ENCODE measurements at places on chromosomes 5 and 9. TPM values are rescaled to one million over a fixed set of nuclear protein-coding genes. Genes with fewer than 3 reads are reported as not detected.

Gene PLCXD3
- polyA plus RNA-seq: not detected

Gene SV2C
- polyA plus RNA-seq: not detected

Gene CARD9
- polyA plus RNA-seq: not detected

Gene CCNJL
- 16.3 TPM for polyA plus RNA-seq

Gene PIP5K1B
- polyA plus RNA-seq: not detected

Gene S1PR3
- not detected for polyA plus RNA-seq

DNA sequence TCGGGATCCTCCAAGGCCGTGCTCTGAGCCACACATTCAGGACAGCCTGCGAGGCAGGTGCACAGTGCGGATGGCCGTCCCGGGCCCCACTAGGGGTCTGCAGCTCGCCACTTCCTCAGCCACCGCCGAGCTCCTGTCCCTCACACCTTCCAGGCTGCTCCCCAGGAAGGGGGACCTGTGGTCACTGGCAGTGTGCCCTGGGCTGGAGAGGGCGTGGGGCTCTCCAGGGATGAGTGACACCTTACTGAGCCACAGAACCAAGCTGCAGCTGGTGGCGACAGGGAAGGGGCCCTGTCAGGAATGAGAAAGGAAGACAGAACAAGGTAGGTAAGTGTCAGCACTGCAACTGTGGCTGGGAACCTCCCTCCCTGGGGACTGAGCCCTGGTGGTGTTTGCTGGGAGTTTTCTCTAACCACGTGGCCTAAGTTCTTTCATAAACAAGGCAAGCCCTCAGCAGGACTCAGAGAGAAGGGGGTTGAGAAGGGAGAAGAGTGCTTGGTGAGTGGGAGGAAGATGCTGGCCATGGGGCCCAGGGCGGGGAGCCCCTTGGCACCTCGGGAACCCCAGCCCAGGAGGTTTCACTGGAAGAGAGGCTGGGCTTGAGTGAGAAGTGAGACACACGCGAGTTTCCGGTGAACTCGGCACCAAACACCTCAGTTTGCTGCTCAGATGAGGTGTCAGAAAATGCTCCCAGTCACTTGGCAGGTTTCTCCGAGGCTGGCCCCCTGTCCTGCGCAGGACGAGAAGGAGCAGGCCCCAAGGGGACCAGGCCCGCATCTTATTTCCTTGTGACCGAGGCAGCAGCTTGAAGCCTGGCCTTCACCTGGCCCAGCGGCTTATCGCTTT is 5.2 kb downstream of the IL13 start:
- peak; percentile 60 for DNase-seq
- H3K27me3 ChIP-seq: peaks cover 3% of the 10 kb centered on the region
- H3K4me3 ChIP-seq: no peak overlapping the region
- H3K4me1 ChIP-seq: peaks cover 8% of the 10 kb centered on the region
- no peaks in the 10 kb centered on the region for H3K36me3 ChIP-seq

DNA sequence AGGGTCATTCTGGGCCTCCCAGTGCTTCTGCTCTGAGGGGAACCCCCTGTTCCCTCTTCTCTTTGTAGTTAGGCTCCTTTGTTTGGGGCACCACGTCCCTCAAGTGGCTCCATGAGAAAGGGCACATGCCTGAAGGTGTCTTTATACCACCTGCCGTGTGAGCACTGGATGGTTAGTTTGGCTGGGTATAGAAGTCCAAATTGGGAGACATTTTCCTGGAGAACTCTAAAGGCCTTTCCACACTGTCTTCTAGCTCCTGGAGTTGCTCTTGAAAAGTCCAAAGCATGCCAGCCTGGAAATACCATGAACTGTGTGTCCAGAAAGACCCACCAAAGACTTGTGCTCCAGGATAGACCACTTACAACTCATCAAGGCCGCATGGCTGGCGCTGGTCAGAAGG is 11.1 kb upstream of the CCDC187 start:
- no peak for DNase-seq
- H3K4me1 ChIP-seq: peaks cover 31% of the 10 kb centered on the region
- H3K36me3 ChIP-seq: peaks cover 6% of the 10 kb centered on the region

DNA sequence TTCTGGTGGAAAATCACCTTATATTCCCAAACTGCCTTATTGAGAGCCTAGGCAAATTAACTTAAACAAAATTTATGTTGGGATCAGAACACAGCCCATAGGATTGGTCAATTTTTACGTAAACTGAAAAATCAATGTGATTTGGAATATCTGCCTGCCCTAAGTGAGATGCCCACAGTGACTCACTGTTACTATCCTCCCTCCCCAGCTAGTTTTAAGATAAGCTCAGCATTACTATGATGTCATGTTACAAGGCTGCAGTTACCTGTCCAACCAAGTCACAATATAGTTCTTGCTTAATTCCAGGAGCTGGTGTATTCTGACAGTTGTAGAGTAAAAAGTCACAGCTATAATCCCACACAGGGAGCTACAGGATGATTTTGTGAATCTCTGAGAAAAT is 23.1 kb downstream of the SKP1 start:
- H3K27me3 ChIP-seq: peaks cover 3% of the 10 kb centered on the region
- H3K27ac ChIP-seq: no peak overlapping the region
- H3K4me3 ChIP-seq: no peak overlapping the region
- no peak for DNase-seq

- H3K36me3 ChIP-seq: no peaks in the 10 kb centered on the region
- peaks cover 82% of the 10 kb centered on the region for H3K4me1 ChIP-seq
- no peaks in the 10 kb centered on the region for H3K27me3 ChIP-seq
These were observed 109.4 kb downstream of the CDC42SE2 start for GRCh38 chr5:131373265-131373664.

DNA sequence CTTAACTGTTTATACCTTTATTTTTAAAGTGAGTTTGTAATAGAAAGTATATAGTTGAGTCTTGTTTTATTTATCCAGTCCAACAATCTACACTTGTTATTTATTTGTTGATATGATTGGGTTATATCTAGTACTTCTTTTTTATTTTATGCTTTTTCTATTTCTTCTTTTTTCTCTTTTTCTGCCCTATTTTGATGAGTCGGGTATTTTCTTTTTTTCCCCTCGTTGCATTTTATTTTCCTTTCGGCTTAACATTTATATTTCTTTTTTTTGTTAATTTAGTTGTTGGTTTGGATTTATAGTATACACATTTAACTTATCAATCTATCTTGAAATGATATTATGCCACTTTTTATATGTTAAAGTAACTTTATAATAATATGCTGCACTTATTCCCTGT is 111.7 kb upstream of the IZUMO3 start:
- H3K27me3 ChIP-seq: no peaks in the 10 kb centered on the region
- no peaks in the 10 kb centered on the region for H3K36me3 ChIP-seq
- no peak overlapping the region for H3K4me3 ChIP-seq
- no peaks in the 10 kb centered on the region for H3K4me1 ChIP-seq

GRCh38 chr5:34553581-34553980 is 102.5 kb upstream of the RAI14 start:
- no peak for DNase-seq
- no peak overlapping the region for H3K27ac ChIP-seq
- H3K4me1 ChIP-seq: no peaks in the 10 kb centered on the region
- no peak overlapping the region for H3K4me3 ChIP-seq

- peak; percentile 74 for DNase-seq
- H3K4me1 ChIP-seq: peaks cover 70% of the 10 kb centered on the region
- H3K4me3 ChIP-seq: peak overlapping the region; percentile 97
- H3K27me3 ChIP-seq: peaks cover 8% of the 10 kb centered on the region
These were observed 5.2 kb upstream of the IRF1 start for GRCh38 chr5:132495667-132496190.

DNA sequence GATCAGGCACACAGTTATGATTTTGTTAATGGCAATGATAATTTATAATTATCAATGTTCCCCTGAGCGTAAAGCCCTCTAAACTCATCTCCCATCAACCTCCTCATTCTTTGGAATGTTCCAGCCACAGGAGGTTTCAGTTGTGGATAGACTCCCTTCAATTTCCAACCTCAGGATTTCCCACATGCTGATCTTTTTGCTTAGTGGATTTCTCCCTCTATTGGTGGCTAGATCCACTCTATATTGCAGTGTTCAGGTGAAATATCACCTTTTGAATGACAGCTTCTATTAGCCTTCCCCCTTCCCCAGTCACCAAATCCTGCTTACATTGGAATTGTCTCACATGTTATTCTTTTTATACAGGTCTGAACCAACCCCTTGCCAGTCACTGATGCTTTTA is 113.9 kb downstream of the CDH10 start:
- H3K4me3 ChIP-seq: no peak overlapping the region
- no peaks in the 10 kb centered on the region for H3K27me3 ChIP-seq
- DNase-seq: no peak
- H3K36me3 ChIP-seq: no peaks in the 10 kb centered on the region

DNA sequence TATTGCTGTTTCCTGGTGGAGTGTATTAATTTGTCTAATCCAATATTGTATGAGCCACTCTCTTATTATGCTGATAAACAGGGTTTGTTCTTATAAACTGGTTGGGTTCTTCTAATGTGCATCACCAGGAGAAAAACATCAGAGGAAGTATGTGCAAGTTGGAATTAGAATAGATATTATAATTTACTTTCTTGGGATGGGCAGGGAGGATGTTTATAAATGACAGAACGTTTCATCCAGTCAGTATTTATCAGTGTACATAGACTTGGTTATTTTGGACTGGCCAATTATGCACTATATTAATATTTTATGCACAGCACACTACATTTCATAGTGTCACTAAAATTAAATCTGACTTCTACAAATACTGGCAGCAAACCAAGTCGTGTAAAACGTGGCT is 495.8 kb downstream of the PSAT1 start:
- H3K27ac ChIP-seq: no peak overlapping the region
- H3K4me1 ChIP-seq: no peaks in the 10 kb centered on the region
- no peak overlapping the region for H3K4me3 ChIP-seq
- no peaks in the 10 kb centered on the region for H3K27me3 ChIP-seq
- H3K36me3 ChIP-seq: no peaks in the 10 kb centered on the region
- DNase-seq: no peak

DNA sequence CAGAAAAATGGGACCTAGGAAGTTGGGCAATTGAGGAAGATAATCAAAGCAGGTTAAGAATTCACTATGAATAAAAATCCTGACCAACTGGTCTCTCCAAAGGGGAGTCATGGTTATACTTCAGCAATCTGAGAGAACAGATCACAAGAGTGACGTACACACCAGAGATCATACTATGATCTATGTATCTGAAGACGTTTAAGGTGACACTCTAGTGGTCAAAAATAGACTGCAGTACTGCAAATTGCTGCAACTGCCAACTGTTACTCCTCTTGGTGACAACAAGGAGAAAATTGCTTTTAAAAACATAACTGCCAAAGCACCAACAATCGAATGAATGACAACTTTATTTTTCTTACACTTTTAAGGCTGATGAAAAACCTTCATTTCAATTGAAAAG is 4.9 kb downstream of the AK6 start:
- peaks cover 50% of the 10 kb centered on the region for H3K4me1 ChIP-seq
- peak; percentile 11 for DNase-seq
- peaks cover 3% of the 10 kb centered on the region for H3K27me3 ChIP-seq
- H3K36me3 ChIP-seq: peaks cover 13% of the 10 kb centered on the region
- H3K27ac ChIP-seq: no peak overlapping the region

- peak; percentile 47 for DNase-seq
- H3K27me3 ChIP-seq: no peaks in the 10 kb centered on the region
- peak overlapping the region; percentile 57 for H3K27ac ChIP-seq
- H3K36me3 ChIP-seq: no peaks in the 10 kb centered on the region
These were observed 85.4 kb upstream of the CEP78 start for GRCh38 chr9:78150312-78150982.

Data from immature natural killer cell (primary cell).